ENCODE measurements at places on chromosomes 6 and 20. TPM values are rescaled to one million over a fixed set of nuclear protein-coding genes. Genes with fewer than 3 reads are reported as not detected.
A peak's percentile ranks its signal among the peaks of the same experiment; 100 is the strongest.

DNA sequence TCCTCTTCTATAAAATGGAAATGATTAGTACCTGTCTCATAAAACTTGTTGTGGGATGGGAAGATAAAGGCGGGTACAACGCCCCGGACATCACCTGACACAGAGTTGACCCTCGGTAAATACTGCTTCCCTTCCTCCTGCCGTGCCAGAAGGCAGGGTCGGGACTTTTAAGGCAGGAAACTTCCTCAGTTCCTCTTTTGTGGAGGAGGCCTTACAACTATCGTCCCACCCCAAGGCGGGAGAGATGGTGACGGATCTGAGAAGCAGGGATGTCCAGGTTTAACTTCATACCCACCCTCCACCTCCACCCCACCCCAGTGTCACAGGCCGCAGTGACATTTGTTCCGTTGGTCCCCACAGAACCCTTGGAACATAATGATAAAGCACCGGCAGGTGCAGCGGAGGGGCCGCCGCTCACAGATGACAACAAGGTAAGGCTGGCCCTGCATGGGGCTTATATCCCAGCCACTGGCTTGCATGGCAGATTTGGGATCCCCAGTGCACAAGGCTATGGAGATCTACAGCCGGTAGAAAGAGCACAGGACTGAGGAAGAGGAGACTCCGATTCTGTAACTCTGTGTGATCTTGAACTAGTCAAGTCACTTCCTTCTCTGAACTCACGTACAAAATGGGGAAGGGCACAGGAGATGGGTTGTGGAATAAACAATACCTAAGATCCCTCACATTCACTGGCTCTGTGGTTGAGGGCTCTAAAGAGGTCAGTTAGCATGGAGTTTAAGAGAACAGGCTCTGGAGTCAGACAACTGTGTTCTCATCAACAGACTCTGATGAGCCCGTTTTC lies 764 bp downstream of the DNTTIP1 start:
- DNase-seq: no peak

- DNase-seq: peak; percentile 76
Observed at GRCh38 chr6:79570129-79571029, 33.1 kb upstream of the LCA5 start.

GRCh38 chr20:49446080-49446479 lies 36.4 kb downstream of the KCNB1 start:
- no peak for DNase-seq

DNA sequence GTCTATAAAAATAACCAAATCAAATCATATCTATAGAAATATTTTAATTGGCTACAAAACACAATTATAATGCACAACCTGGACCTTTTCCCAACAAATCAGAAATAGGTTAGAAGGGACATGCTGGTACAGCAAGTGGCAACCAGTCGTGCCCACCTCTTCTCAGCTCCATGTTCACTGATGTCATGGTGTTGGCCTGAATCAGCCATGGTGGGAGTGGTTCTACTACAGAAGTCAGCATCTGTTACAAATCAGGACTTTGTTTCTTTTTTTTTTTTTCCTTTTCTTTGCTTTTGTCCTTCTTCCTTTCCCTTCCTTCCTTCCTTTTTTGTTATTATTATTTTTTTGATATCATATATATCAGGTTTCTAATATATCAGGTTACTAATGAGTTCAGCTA lies 91.2 kb downstream of the RALGAPA2 start:
- no peak for DNase-seq

DNA sequence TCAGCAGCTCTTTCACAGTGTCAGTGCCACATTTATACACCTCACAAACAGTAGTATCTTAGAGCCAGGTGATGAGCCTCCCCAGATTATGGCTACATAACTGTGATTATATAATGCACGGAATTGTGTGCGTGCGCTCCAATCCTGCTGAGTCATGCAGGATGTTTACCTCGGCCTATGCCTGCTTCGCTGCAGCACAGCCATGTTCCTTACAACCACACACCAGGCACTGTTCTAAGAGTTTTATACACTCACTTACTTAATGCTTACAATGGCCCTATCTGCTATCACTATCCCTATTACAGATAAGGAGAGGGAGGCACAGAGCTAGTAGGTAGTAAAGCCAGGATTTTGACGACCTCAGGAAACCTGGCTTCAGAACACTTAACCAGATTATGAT lies 7.3 kb downstream of the ZKSCAN3 start:
- peak; percentile 42 for DNase-seq

GRCh38 chr20:57071283-57071731 lies 195.1 kb downstream of the BMP7 start:
- DNase-seq: peak; percentile 56

- DNase-seq: no peak
Observed at GRCh38 chr20:21322083-21322710, 19.1 kb downstream of the XRN2 start.

DNA sequence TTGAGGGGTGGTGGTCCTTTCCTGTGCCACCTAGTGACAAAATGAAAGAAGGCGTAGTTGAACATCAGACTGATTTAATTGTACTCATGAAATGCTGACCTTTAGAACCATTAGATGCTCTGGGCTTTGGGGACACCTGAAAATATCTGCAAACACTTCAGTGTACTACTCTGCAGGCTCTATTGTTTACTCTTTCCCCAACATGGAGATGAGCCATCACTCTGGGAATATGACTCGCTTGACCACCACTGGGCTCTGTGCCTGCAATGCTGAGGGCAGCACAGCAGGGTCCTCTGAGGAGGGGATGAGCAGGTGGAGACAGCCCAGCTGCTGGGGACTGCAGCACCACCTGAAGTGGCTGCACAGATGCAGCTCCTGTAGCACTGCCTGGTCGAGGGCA lies 74.8 kb upstream of the SLC24A3 start:
- DNase-seq: peak; percentile 52

GRCh38 chr6:77040568-77041195 lies 422.6 kb downstream of the HTR1B start:
- DNase-seq: no peak

GRCh38 chr20:32091888-32092346 lies 17.6 kb upstream of the TM9SF4 start:
- peak; percentile 81 for DNase-seq

DNA sequence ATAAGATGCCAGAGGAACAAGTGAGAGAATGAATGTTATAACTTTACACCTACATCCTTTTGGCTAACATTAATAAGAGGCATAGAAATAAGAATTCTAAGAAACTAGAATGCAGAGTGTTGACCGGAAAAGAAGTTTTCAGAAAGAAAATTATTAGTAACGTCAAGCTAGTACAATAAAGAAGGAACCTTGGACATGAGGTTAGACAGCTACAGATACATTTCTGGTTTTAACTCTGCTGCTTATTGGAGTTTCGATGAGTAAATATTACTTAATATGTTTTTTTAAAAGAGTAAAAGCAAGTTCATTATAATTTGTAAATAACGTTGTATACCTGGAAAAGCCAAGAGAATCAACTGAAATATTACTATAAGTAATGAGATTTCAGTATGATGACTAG lies 22.7 kb downstream of the TAB2 start:
- DNase-seq: no peak

GSTA4 gene
- 20.9 TPM for total RNA-seq

NCOA3 gene
- 27.8 TPM for total RNA-seq

RIPPLY2 gene
- total RNA-seq: not detected

KCNK16 gene
- not detected for total RNA-seq

OXT gene
- total RNA-seq: not detected

BPIFB4 gene
- not detected for total RNA-seq
